ENCODE measurements at places on chromosomes 13 and 19. TPM values are rescaled to one million over a fixed set of nuclear protein-coding genes. Genes with fewer than 3 reads are reported as not detected.
A peak's percentile ranks its signal among the peaks of the same experiment; 100 is the strongest.

GRCh38 chr19:14595558-14595957, 12.7 kb downstream of the CLEC17A start:
- DNase-seq = no peak

C19orf12 gene
- 61.4 TPM for total RNA-seq

TMEM91 gene
- total RNA-seq = 5.0 TPM

GPR18 gene
- total RNA-seq = not detected

ZSWIM9 gene
- 2.8 TPM for total RNA-seq

CFAP97D2 gene
- not detected for total RNA-seq

DNA sequence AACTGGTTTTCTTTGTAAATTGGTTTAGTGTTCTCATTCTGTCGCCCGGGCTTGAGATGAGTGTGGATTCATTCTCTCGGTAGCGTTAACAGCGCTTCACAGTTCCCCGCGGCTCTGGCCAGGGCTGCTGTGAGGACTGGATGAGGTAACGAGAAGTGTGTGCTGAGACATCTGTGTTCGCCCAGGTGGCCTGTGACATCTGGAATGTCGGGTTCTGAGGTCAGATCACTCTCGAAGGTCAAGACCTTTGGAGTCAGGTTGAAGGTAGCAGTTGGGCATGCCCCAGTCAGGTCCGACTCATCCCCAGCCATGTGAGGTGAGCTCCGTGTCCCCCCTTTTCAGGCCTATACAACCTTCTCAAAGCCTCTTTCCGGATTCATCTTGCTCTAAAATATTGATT, 13.4 kb upstream of the TUBGCP3 start:
- DNase-seq = peak; percentile 42

ARRDC5 gene
- total RNA-seq = not detected

STXBP2 gene
- 14.9 TPM for total RNA-seq

GRCh38 chr13:112143753-112144615, 77.0 kb downstream of the SOX1 start:
- DNase-seq = no peak

- DNase-seq = no peak
Observed at GRCh38 chr13:21478881-21479808, 20.0 kb upstream of the ZDHHC20 start.

DNA sequence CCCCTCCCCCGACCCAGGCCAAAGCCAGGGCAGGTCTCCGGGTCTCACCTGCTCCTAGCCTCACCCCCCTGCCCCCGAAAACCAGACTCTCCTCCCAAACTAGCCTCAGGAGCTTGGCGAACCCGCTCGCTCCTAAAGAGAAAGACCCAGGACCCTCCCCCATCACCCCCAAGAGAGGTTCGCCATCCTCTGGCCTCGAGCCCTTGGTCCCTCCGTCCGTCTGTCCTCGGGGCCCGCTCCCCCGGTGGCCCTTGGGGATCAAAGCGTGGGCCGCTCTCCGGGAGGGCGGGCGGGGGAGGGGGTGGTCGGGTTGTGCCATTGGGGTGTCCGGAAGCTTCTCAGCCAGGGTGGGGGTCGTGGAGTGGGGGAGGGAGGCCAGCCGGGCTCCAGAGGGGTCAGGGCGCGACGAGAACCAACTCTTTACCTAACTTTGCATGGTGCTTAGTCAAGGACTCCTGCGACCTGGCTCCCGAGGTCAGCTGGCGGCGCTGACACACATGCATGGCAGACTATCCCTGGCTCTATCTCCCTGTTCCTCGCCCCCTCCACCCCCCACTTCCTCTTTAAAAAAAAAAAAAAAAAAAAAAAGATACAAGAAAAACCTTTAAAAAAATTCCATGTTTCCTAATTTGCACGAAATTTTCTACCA, 15.6 kb downstream of the SMIM24 start:
- DNase-seq = no peak

DNA sequence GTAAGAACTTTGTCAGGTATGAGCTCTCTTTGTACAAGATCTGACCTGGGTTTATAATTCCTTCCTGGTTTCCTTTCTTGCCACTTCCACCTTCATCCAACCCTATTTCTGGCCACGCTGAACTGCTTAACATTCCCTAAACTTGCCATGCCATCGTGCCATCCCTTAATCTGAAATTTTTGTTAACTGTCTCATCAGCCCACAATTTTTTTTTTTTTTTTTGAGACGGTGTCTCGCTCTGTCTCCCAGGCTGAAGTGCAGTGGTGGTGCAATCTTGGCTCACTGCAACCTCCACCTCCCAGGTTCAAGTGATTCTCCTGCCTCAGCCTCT, 144.6 kb downstream of the GGACT start:
- no peak for DNase-seq

DNA sequence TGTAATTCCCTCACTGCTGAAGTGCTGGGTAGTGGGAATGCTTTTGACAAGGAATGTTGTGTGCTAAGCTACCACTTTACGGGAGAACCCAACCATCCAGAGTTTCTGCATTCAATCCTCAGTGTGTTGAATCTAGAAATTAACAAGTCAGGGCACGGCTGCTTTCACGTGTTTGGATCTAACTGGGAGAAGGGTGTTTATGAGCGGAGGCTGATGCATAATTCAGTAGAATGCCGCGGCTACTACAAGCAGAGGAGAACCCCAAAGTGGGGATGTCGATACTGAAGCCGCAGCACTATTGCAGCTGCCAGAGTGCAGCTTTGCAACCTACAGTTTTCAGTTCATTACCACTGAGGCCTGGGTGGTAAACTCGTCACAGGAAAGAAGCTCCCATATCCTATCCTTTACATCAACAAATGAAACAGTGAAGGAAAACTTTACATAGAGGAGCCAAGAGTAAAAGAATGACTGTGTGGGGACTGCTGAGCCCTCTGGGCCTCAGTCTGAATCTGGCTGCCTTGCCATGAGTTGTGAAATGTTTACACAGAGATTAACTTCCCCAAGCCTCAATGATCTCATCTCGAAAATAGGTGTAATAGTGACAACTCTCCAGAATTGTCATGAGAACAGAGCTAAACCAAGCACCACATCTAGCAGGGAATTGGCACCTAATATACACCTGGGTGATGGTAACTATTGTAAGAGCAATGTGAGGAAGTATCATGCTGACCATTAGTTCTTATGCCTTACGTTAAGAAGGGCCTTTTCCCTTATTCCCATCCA, 531.7 kb downstream of the MYO16 start:
- no peak for DNase-seq

DNA sequence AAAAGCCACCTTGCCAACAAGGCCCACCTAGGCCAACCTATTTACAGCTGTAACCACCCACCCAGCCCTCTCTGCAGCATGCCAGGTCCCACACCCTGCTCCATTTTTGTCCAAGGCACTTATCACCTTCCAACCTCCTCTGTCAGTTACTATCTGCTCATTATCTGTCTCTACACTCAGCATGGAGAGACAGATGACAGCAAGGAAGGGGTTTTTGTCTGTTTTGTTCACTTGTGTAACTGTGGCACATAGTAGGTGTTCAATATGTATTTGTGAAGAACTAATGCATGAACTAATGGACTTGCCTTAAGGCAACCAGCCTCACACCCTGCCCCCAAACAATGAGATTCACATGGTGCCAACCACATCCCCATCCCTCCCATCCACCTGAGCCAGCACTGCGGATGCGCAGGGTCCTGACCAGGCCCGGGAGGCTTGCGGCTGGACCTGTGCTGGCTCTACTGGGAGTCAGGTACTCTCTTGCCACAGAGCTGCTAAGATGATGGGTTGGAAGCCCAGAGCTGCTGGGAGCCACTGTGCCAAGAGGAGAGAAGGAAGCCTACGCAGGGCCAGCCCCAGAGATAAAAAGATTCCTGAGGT, 17.3 kb downstream of the DEDD2 start:
- no peak for DNase-seq

DNA sequence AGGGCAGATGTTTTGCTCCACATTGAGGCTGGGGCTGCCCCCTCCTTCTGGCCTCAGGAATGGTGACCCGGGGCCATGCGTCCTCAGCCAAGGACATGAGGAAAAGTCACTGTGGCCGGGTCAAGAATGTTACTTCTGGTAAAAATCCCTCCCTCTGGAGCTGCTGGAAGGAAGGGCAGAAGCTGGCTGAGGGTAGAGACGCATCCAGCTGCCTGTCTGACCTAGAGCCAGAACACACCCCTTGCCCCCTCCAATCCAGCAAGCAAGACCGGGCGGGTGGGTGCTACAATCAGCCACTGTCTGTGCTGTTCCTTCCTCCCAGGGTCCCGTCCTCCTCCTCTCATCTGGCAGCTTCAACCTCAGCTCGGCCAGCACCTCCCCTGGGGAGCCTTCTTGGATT, 59.0 kb downstream of the PTPRS start:
- peak; percentile 92 for DNase-seq

ICAM5 gene
- total RNA-seq = 1.7 TPM

GRCh38 chr13:49597043-49597641, 11.8 kb upstream of the RCBTB1 start:
- DNase-seq = no peak

DNA sequence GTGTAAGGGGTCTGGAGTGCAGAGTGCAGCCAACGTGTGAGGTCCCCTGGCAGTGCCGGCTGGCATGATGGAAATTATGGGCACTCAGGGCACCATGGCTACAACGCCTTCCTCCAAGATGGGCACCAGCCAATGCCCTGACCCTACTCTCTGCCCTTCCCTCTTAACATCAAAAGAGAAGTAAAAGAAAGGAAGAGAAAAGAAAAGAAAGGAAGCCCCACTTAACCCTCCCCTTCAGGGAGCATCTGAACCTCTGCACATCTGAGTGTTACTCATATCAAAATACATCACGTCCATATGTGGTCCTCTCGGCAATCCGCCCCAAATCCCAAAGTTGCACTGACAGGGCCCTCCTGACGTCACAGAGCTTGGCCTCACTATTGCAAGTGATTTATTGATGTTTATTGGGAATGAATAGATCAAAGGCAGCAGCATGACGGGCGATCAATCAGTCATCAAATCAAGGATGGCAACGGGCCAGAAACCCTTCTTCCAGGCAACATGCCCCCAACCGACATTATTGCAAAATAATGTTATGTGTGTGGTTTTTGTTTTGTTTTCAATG, 1.3 kb downstream of the TSHZ3 start:
- no peak for DNase-seq

LGALS14 gene
- not detected for total RNA-seq

- DNase-seq = no peak
Observed at GRCh38 chr19:14091081-14091812, 696 bp upstream of the SAMD1 start.

DNA sequence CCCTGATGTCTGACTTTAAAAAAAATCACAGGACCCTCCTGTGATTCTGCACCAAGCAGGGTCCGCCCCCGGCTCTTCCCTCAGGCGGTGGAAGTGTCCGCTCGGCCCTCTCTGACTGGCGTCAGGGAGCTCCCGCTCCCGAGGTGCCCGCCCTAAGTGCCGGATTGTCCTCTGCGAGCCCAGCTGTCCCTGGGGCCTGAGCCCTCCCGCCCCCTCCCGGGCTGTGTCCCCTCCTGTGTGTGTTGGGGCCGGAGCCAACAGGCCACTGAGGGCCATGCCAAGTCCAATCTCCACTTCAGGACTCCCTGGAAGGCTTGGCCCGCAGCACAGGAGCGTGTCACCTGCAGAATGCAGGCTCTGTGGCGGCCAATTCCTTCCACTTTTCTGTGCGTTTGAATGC, 25.4 kb downstream of the MAP2K2 start:
- no peak for DNase-seq

ZNF490 gene
- total RNA-seq = 4.5 TPM

KLK3 gene
- not detected for total RNA-seq

DNA sequence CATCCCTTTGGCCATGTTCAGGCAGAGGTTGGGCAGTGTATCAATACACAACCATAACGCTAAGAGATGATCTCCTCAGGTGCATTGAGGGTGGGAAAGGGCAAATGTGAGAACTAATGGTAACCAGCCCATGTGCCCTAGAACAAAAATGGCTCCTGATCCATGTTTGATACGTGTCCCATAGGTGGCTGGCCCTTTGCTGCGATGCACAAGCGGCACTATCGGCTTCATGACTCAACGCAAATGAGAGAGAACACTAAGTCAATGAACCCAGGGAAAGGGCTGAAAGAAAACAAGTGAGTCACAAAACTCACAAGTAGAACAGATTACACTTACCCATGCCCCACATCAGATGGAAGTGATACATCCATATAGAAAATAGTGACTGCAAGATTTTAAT, 201.7 kb downstream of the ABCC4 start:
- DNase-seq = no peak

GRCh38 chr19:46722421-46723022, 5.6 kb upstream of the PRKD2 start:
- DNase-seq = no peak

DNA sequence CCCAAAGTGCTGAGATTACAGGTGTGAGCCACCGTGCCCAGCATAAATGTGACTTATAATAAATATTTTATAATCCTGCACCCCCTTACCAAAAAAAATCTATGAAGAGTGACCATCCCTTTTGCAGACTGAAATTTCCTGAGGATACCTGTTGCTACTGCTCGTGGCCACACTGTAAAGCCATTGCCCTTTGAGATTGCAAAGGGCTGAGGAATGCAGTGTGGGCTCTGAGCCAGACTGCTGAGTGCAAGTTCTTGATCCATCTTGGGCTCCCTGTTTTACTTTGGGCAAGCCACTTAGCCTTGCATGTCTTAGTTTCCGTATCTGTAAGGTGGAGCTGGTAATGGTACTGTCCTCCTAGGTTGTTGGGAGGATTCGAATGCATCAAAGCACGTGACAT, 23.4 kb downstream of the SIPA1L3 start:
- DNase-seq = no peak

OSCAR gene
- not detected for total RNA-seq

Data from right atrium auricular region (tissue), 2 donors.